ENCODE measurements at places on chromosomes 11 and 22.

DNA sequence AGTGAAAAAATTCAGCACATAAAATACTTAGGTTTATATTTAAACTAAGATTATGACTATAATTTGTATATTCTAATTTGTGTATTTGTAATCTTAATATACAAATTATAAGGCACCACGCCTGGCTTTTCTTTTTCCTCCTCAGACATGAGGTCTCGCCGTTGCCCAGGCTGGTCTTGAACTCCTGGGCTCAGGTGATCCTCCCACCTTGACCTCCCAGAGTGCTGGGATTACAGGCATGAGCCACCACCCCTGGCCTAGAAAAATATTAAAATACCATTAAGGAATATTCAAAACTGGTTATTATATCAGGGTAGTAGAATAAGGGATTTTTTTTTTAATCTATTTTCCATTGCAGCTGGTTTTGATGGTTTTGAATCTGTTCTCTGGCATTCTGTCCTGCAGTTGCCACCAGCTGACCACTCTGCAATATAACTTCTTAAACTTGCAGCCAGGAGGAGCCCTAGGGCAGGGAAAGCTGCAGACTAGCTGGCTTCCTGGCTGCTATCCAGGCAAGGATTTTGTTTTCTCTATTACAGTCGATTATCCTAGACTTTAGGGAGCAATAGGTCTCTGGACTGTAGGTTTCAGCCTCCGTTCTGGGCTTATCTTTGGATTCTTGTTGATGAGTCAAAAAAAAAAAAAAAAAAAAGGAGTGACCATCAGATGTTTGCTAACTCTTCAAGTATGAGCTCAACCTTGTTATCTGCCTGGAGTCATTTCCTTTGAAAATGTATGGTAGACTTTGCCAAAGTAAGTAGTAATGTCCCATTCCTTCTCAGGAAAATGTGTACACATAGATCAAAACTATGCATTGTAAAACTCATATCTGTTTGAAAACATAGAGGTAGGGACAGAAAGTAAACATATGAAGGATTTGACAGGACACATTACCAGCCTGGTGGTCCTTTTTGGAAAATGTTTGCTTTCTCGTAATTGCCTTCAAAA, 13.2 kb downstream of the POLA2 start:
- no peak for DNase-seq

- DNase-seq = peak; percentile 17
These were observed 1.8 kb downstream of the DCPS start for GRCh38 chr11:126305699-126306098.

DNA sequence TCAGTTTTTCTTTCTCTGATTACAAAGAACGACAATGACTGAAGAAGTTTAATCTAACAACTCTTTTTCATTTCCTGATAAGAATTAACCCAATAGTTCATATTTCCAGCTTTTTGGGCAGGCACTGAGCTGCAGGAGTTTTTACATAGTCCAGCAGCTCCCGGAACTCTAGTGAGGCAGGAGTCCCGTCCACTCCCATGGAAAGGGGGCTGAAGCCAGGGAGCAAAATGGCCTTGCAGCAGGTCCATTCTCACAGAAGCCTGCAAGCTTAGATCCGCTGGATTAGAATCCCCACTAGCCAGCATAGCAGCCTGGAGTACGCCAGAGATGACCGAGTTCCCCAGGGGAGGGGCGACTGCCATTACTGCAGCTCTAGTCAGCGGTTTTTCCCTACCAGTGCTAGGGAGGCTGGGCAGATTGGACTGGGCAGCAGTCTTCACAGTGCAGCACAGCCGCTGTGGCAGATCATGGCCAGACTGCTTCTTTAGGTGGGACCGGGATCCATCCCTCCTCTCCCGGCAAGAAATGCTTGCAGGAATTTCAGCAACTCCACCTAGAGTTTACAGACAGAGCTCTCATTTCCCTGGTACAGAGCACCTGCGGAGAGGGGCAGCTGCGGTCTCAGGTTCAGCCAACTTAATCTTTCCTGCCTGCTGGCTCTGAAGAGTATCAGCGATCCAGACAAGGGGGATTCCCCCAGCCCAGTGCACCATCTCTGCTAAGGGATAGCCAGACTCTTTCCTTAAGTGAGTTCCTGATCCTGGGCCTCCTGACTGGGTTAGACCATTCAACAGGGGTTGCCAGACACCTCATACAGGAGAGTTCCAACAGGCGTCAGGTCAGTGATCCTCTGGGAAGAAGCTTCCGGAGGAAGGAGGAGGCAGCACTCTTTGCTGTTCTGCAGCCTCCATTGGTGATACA, 742 bp upstream of the CASP4 start:
- no peak for DNase-seq

- no peak for DNase-seq
These were observed 19.0 kb upstream of the SCGB1A1 start for GRCh38 chr11:62399878-62400266.

- no peak for DNase-seq
These were observed 43.1 kb downstream of the ARL14EP start for GRCh38 chr11:30365793-30366517.

DNA sequence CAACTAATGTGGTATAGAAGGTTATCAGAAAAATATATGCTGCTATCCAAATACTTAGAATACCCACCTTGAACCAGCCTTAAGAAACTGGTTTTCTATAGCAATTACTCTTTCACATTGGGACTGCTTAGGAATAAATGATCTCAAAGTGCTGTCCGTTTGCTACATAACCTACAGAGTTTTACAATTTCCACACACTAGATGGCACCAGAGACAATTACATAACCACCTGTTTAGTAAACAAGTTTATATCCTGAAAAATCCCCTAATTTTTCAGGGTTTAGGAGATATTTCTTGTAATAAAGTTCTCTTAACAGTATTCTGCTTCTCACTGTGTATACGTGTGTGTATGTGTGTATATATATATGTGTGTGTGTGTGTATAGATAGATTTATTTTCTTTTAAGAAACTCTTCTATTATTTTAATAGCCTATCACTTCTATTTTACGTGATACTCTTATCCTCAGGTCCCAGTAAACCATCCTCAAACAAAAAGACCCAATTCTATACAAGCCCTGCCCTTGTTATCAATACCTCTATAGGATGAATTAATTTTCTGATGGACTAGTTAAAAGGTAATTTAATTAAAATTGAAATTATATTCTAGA, 6.7 kb upstream of the OR5I1 start:
- no peak for DNase-seq

DNA sequence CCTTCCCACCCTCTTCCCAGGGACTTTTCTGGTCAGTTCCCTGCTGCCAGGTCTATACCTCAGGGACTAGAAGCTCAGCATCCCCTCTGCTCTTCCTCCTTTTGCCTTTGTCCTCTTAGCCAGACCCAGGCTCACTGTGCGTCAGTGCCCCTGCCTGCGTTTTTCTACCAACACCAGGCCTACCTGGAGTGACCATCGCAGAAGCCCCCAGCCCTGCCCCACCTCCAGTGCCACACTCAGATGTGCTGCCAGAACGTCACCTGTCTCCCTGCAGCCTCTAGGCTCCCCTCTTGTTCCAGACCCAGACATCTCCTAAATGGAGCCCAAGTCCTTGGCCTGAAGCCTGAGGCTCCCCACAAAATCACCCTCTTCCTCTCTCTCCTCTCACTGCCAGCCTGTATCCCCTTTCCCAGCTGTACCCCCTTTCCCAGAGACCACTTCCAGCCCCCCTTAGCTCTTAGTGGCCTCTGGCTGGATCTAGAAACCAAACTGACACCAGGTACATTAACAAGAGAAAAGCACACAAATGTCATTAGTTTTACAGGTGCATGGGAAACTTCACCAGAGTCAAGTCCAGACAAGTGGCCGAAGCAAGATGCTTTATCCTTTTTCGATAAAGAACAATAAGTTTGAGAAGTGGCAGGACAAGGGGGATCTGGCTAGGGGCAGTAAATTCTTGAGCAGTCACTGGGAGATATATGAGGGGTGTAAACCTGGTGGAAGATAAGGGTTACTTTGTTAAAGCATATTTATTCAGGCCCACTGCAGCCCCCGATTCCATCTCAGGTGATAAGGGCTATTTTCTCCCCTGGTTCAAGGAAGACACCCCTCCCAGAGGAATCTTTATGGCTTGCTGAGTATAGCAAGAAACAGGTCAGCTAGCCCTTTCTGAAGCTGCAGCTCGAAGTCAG, 61.5 kb downstream of the BCR start:
- DNase-seq = no peak

- no peak for DNase-seq
These were observed 152.0 kb upstream of the TENM4 start for GRCh38 chr11:79592824-79593223.

GRCh38 chr11:83019888-83020579, 51.7 kb downstream of the RAB30 start:
- no peak for DNase-seq

DNA sequence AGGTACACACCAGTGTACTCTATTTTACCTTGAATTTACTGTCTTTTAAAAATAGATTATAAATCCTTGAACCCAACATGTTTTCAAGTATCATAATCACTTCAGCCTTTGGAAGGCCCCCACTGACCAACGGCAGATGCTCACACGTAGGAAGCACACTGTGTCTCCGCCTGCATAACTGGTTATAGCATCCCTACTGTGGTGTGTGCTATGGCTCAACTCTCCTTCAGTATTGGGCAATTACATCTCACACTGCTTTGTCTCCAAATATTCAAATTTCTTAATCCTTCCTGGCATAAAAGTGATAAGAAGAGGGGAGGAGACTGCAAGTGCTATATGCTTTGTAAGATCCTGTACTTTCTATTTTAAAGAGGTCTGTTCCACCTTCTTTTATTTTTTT, 165.7 kb downstream of the CADM1 start:
- no peak for DNase-seq

DNA sequence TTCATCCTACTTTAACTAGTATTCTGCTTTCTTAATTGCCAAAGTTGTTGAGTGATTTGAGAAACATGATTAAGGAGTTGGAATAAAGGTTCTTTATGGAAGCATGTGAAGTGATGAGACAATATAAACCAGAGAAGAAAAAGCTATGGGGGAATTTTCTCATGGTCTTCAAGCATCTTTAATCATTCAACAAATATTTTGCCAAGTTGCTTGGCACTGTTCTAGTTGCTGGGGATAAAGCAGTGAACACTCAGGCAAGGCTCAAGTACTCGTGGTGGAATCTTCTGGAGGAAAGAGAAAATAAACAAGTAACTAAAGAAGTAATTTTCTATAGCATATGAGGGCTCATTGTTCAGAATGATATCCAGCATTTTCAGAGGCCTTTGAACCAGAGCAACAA, 9.2 kb upstream of the PIWIL4 start:
- DNase-seq = no peak

- DNase-seq = no peak
These were observed 490.4 kb downstream of the INSC start for GRCh38 chr11:15605094-15605493.

DNA sequence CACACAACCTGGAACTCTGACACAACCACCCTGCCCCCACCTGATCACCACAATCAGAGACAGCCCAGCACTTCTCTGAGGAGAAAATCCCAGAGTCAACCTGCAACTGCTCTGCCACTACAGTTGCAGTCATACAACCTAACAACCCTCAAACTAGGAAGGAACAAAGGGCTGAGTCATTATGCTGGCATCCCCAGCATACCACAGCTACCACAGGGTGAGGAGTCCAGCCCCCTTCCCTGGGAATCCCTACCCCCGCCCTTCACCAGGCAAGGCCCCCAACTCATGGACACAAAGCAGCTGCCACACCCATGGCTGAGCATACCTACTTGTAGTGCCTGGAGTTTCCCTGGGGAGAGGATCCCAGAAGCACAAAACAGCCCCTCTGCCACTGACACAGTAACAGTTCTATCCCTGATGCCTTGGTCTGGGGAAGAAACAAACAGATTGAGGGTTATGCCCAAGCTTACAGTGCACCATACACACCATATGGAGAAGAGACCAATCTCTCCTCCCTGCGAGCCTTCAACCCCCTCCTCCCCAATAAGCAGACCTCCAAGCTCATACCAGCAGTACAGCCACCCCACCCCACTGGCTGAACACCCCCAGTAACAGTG, 68.5 kb upstream of the C11orf58 start:
- DNase-seq = no peak

GRCh38 chr11:110077346-110077745, 15.8 kb upstream of the ZC3H12C start:
- DNase-seq = no peak

DNA sequence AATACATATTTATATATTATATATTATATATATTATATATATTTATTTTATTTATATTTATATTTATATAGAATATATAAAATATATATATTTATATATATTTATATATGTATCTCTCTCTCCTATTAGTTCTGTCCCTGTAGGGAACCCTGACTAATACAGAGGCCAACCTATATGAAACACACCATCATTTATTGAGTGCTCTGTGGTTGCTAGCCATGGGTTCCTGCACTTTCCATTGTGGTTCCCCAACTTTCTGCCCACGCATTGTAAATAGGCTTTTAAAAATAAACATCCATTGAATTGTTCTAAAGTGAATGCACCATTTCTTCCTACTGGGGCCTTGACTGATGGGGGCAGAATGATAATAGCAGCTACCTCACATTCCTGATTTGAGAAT, 93.8 kb upstream of the SESN3 start:
- no peak for DNase-seq

- DNase-seq = peak; percentile 90
These were observed at the start of gene ARFGAP3 for GRCh38 chr22:42856865-42857704. Gene ARFGAP3 (minus strand): TSS chr22:42857273. CDS start chr22:42857182, 91 bp downstream.

- DNase-seq = no peak
These were observed 25.4 kb downstream of the SIK3 start for GRCh38 chr11:117072517-117073461.

- no peak for DNase-seq
These were observed 123.8 kb downstream of the DDX10 start for GRCh38 chr11:108788565-108789199.

GRCh38 chr22:41914611-41915034, 251 bp downstream of the SHISA8 start:
- DNase-seq = no peak

Measured in stimulated activated CD4-positive, alpha-beta T cell treated with anti-CD3 and anti-CD28 coated beads, TNF-alpha, amount 100 ng/mL, for 24 hours (primary cell).